NCI-H187 (cell line): ENCODE measurements at places on chromosomes 11 and 22.

GRCh38 chr11:72303179-72303578 is 59.2 kb upstream of the PHOX2A start:
- DNase-seq, result no peak

DNA sequence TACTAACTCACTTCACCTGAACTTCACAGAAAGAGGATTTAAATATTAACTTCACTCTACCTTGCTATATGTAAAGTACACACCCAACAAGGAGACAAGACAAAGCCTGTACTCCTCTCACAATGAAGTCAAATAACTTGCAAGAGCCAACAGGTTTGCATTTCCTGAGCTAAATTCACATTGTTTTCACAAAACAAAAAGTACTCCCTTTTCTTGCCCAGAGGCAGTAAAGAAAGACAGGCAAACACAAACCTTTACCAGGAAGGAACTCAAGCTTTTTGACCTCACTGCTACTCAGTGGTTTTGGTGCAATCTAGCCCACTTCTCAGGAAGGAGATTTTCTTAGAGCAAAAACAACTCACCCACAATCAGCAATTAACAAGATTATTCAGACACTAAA is 15.7 kb downstream of the USP28 start:
- no peak for DNase-seq

DNA sequence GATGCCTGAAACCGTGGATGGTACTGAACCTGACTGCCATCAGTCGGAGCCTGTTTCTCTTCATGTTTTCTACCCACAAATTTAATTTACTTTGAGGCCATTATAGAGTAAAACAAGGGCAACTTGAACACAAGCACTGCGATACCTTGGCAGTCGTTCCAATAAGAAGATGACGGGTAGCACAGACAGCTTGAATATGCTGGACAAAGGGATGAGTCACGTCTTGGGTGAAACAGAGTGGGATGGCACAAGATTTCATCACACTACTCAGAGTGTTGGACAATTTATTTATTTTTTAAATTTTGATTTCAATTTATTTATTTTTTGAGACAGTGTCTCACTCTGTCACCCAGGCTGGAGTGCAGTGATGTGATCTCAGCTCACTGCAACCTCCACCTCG is 5.7 kb downstream of the DIXDC1 start:
- no peak for DNase-seq

GRCh38 chr11:7871056-7871455 is 60.0 kb downstream of the OR10A6 start:
- no peak for DNase-seq

DNA sequence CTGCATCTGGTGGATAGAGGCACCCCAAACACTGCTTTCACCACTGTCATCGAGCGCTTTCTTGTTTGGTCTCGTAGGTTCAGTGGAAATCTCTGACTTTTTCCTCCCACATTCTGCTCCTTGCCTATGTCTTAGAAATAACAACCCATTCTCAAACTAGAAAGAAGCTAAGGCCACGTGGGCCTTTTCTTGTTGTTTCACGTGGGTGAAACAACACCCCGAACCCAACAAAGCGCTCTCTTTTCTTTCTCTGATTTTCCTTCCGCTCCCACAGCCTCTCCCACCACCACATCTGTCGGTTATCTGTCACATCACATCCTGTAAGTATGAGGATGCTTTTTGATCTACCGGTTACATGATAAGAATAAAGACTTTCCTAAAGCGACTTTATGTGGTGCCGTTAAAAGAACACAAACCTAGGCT is 77.1 kb downstream of the LINC01488 start:
- DNase-seq, result no peak

- no peak for DNase-seq
Observed at GRCh38 chr11:131481971-131482370, 111.6 kb downstream of the NTM start.

GRCh38 chr22:47397673-47398072 is 635.2 kb downstream of the TBC1D22A start:
- DNase-seq, result no peak

GRCh38 chr11:14656536-14657457 is 13.2 kb downstream of the PDE3B start:
- no peak for DNase-seq

DNA sequence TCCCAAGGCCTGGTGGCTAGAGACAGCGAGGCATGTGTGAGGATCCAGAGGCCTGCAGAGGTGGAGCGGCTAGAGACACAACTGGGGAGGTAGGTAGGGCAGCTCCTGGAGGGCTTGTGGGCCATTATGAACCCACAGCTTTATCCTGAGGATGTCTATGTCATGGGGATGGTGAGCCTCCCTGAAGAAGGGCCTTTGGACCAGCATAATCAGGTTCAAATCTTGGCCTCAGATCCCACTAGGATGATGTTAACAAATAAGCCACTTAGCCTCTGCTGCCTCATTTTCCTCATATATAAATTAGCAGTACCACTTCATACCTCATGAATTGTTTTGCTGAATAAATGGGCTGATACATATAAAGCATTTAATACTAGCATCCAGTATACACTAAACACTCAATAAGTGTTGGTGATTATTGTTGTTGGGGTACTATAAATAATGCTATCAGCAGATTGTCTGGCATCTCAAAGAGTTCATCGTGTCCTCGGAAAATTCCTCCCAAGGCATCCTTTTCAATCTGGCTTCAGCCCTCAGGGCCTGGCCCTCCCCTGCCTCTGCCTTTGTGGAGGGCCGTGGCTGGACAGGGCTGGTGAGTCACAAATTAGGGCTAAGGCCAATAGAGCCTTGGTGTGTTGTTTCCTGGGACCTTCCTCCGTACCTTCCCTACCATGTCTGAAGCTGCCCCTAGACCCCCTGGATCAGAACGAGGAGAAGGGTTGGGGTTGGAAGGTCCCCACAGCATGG is 30.9 kb upstream of the LRRC32 start:
- DNase-seq, result no peak

DNA sequence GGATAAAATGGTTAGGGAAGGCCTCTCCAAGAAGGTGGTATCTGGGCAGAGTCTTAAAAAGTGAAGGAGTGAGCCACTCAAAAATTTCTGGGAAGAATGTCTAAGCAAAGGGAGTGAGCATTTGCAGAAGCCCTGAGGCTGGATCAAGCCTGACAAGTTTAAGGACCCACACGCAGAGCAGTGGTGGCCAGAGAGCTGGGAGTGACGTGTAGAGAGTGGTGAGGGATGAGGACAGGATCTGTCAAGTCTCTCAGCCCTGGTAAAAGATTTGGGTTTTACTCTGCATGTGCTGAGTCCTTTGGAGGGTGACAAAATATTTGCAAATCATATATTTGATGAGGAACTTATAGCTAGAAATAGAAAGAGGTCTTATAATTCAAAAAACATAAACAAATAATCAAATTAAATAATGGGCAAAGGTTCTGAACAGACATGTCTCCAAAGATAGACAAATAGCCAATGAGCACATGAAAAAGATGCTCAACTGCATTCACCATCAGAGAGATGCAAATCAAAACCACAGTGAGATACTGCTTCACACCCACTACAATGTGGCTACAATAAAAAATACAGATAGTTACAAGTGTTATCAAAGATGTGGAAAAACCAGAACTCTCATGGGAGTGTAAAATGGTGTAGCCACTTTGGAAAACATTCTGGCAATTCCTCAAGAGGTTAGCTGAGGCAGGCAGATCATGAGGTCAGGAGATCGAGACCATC is 107.2 kb upstream of the NNMT start:
- DNase-seq, result no peak

- no peak for DNase-seq
Observed at GRCh38 chr22:17303840-17304779, 65.2 kb upstream of the CECR2 start.

GRCh38 chr11:132943357-132943705 is 589.0 kb downstream of the OPCML start:
- DNase-seq, result no peak

- no peak for DNase-seq
Observed at GRCh38 chr11:102283116-102283485, 34.2 kb upstream of the BIRC3 start.
